Daoy (cell line): ENCODE measurements at places on chromosomes 2 and 18. TPM values are rescaled to one million over a fixed set of nuclear protein-coding genes. Genes with fewer than 3 reads are reported as not detected.

DNA sequence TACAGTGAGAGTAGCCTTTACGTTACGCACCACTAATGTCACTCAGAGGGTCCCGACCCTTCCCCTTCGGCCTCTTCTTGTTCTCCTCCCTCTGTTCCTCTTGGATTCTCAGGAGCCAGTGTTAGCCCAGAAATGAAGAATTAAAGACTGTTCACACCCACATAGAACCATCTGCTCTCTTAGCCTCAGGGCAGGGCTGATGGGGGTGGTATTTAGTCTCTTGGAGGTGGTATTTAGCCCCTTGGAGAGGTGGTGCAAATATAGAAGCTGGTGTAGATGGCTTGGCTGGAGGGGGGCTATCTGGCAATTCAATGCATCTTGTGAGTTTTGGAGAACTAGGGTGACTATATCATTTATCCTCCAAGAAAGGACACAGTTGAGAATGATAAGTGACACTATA is 286.5 kb downstream of the PRKCE start:
- no peak for DNase-seq

GRCh38 chr18:51275712-51276476 is 78.4 kb upstream of the MEX3C start:
- DNase-seq, result no peak

DNA sequence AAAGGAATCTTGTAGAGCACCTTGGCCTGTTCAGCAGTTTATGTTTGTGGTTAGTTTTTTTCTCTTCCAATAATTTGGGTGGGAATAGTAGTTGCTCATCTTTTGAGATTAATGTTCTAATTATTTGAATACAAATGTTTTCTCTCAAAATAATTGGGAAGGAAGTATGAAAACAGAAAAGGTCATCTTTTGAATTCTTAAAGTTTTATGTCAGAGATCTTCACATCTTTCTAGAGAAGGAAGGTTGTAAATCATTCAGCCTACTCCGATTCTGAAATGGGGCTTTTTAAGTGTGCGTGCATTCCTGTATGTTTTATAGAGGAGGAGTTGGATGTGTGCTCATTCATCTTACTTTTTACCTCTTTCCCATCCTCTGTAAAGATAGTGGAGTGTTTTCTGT is 29.0 kb downstream of the GRHL1 start:
- DNase-seq, result no peak

DNA sequence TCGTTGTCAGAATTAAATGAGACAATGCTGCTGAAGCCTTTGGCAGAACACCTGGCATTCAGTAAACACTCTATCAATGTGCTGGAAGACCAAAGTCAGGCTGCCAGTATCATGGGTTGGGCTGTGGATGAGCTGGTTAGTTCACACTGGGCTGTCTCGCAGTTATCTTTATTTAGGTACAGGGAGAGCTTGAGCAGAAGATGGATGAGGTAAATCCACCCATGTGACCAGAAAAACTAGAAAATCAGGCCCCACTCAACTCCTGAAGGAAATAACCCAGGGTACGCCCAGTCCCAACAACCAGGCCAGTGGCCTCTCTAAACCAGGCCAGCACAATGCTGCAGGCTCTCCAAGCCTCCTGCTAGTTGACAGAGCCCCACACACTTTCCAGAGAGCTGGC is 330.3 kb downstream of the TNS1 start:
- DNase-seq, result no peak

The TTC31 gene
- 19.4 and 26.3 TPM in 2 replicates for total RNA-seq
